ENCODE measurements at places on chromosomes 7 and 10.

GRCh38 chr7:47510192-47510591, 71.7 kb downstream of the TNS3 start:
- DNase-seq = no peak

GRCh38 chr7:107563081-107563774, 492 bp downstream of the COG5 start:
- peak; percentile 76 for DNase-seq

GRCh38 chr10:67819768-67820204, 18.2 kb downstream of the DNAJC12 start:
- DNase-seq = no peak

DNA sequence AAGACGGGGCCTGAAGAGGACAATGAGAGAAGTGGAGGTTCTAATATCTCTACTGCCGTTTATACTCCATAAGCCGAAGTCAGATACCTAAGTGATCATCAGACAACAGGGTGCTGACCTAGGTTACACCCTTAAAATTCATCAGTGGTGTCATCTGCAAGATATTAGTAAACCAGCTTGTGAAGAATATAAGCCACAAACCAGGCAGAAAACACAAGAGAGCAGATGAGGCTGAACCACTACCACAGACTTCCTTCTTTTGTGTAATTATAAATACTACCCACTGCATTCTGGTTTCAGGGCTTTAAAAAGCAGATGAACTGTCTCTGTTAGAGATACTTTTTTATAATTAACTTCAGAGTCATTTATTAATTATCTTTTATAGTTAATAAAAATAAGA, 69.0 kb upstream of the LRRC17 start:
- DNase-seq = no peak

DNA sequence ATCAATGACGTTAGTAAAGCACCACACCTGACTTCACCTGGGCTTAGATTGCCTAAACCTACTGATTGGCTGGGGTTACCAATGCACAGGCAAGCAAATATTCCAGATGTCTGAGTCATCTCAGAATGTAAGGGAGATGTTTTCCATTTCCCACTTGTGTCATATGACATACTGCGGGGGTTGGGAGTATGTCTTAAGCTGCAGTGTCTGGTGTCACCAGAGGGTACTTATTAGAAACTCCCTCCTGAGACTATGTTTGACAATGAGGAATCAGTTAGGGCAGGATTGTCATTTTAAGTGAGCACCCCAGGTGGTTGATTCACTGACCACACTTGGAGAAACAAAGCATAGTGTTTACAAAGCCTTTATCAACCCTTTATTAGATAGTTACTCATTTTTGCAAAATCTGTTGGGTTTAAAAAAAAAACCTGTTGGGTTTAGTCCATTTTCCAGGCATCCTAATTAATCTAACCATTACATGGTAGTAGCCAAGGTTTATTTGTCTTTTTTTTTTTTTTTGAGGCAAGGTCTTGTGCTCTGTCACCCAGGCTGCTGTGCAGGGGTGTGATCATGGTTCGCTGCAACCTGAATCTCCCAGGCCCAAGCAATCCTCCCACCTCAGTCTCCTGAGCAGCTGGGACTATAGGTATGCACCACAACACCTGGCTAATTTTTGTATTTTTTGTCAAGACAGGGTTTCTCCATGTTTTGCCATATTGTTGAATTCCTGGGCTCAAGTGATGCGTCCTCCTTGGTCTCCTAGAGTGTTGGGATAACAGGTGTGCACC, 72.5 kb downstream of the CDK6 start:
- DNase-seq = peak; percentile 67

GRCh38 chr7:131747658-131748232, 191.3 kb upstream of the PODXL start:
- DNase-seq = no peak

DNA sequence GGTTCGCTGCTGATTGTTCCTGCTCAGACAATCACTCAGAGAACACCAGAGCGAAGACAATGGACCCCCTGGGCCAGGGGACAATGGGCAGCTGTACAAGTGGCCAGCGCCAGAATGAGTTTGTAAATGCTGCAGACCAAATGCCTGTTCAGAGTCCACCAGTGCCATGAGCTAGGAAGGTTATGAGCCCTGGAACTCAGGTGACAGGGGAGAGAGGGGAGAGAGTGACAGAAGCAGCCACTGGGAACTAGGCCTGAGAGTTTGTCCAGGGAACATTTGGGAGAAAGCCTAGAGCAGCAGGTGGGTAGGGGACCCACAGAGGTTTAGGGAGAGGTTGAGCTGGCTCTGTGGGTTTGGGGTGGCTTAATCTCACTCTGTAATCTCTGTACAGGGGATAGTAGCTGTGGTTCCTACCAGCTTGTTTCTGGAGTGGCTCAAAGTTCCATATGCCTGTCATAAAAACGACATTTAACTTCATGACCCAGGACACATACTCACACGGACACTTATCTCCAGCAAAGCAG, 60.4 kb downstream of the C10orf105 start:
- no peak for DNase-seq

DNA sequence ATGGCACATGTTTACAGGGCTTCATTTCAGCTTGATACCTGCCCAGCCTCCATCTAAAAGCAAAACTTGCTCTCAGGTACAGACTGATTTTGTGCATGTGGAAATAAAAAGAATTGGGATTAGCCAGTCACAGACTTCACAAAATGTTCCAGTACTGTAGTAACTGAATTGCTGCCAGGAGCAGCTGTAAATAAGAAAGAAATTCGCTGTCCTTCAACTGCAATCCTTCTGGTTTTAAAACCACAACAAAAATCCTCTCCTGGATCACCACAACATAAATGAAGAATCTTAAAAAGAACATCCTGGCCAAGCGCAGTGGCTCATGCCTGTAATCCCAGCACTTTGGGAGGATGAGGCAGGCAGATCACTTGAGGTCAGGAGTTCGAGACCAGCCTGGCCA, 3.9 kb upstream of the MIOS start:
- no peak for DNase-seq

DNA sequence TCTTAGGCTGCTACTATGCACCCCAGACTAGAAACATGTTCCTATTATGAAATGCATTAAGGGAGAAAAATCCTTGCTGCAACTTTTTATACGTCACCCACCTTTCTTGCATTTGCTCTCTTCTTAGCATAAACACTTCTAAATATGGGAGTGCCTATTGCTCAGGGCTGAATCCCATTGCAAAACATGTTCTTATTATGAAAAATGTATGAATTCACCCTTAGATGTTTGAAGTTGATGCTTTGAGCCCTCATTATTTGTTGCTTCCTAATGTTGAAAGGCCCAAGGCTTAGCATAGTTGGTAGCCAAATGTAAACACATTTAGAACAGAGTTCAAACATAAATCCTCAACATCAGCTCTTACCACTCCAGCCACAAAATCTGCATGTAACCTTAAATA, 52.8 kb downstream of the BMPER start:
- no peak for DNase-seq
